Effector CD4-positive, alpha-beta T cell (primary cell): ENCODE measurements at places on chromosomes 6 and 20.

DNA sequence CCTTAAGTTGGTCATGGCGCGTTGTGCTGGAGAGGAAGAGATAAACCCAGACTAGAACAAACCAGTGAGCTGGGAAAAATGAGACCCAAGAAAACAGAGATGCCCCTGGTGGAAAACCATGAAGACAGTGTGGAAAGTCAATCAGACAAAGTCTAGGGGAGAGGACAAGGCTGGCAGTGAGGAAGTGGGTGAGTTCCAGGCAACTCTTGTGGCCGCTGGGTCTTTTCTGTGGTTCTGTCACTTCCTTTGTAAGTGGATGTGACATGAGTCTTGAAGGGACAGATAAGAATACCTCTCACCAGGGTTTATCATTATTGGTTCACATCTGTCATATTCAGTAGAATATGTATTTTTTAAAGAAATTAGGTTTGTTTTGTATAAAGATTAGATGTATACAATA is 738.4 kb downstream of the DHX35 start:
- DNase-seq = no peak

- DNase-seq = no peak
These were observed 104.8 kb downstream of the TASP1 start for GRCh38 chr20:13533946-13534345.

DNA sequence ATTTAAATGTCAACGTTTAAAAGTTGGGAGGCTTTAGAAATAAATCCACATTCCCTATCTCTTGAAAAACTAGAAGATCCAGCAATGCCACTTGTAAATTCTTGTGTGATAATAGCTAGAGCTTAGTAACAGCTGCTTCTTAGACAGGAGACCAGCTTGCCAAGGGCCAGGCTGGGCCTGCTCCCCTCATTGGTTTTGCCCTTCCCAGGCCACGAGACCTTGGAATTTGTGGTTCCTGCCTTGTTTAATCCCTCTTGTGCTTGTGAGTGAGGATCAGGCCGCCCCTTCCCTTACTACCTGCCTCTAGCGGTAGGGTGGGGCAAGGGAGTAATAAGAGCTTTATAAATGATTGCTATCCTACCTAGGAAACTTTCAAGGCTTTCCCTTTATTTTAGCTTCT is 363.5 kb downstream of the SYNE1 start:
- no peak for DNase-seq

GRCh38 chr6:32852018-32852843 is 1.3 kb downstream of the TAP1 start:
- no peak for DNase-seq

- DNase-seq = no peak
These were observed 24.3 kb upstream of the OLIG3 start for GRCh38 chr6:137518386-137518983.

DNA sequence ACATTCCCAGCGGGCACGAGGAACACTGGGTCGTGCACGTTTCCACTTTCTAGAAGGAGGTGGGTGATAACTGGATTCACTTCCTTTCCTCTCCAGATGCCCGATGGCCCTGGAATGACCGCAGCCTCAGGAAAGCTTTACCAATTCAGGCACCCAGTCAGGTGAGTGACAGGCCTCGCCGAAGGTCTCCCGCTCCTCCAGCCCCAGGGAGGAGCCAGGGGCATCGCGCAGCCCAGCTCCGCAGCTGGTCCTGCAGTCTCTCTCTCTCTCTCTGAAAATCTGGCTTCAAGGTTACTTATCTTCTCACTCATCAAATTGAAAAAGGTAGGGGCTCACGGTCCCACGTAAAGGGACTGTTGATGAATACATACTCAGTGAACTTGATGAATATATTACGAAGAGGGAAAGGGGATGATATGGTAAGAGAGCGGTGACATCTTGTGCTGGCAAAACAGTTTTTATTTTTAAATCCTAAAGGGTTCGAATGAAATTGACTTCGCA is 891 bp downstream of the RIPPLY2 start:
- no peak for DNase-seq

DNA sequence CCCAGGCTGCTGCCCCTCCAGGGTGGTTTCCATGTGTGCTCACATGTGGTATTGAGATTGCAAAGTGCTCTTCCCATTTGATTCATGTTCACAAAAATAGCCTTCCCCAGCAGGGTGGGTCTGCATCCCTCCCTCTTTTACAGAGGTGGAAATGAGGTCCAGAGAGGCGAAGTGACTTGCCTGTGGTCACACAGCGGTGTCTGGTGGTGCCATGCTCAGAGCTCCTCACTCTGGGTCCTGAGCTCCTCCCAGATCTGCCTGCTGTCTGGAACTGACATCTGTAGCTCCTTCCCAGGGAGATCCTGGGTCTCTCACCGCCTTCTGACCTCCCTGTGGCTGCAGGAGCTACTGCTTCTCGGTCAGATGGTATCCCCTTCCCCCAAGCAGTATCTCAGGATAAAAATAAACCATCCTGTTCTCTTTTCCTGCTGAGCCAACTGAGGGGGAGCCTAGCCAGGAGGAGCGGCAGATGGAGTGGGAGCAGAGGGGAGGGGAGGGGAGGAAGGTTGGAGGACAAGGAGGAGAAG is 11.9 kb downstream of the CD40 start:
- no peak for DNase-seq

- no peak for DNase-seq
These were observed 817.5 kb upstream of the SLC35B3 start for GRCh38 chr6:9252799-9253198.

- no peak for DNase-seq
These were observed 31.1 kb upstream of the STX16 start for GRCh38 chr20:58619864-58620431.

GRCh38 chr6:21593412-21593926 is at the start of gene SOX4:
Gene SOX4, plus strand, starts transcription at chr6:21593751. Its CDS starts 784 bp downstream, at chr6:21594535.
- peak; percentile 31 for DNase-seq

DNA sequence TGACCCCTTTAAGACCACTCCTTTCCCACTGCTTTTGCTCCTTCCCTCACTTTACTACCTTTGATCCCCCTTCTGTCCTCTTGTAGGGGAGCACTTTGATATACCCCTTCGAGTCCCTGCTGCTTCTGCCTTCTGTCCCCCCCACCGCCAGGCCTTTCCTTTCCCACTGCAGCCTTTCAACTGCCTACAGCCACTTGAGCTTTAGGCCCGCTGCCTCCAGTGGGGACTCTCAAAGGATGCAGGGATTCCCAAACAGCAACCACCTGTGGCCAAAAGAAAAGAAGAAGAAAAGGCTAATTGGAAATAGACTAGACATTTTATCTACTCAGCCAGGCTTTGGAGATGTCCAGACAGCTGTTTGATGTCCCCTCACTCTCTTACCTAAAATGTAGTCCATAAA is 77.0 kb upstream of the DTNBP1 start:
- no peak for DNase-seq

DNA sequence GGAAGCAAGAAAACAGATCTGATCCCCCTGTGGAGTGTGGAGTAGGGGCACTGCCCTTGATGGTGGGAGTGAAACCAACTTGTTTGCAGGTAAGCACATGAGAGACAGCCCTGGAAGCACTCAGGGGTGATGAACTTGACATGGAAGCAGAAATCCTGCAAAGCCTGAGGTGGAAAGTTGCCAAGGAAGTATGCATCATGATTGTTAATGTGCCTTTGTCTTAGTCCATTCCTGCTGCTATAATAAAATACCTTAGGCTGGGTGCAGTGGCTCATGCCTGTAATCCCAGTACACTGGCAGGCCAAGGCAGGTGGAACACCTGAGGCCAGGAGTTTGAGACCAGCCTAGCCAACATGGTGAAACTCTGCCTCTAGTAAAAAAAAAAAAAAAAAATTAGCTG is 40.2 kb upstream of the IFNGR1 start:
- DNase-seq = no peak

DNA sequence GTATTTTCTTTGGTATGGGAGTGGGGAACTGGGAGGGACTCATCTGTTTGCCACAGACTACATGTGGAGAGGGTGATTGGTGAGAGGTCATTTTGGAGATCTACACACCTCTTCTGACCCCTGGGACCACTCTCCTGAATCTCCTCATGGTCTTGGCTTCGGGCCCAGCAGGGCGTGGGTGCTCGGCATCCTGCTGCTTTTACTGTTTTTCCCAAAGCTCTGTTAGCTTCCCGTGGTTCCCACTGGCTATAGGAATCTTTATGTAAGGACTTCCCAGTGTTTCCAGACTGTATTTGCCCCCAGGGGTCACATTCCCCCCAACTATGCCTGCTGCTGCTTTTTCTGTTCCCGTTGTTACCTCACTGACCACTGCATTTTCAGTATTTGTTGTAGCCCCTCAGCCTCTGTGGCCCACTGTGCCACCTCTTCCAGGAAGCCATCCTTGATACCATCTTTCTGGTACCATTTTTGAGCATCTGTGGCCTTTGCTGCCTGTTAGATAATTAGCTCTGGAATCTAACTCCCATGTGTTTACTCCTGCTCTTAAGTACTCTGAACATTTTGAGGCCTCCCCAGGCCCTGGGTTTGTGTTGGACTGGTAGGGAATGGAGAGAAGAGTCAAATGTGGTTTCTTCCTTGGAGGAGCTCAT is 14.9 kb downstream of the PLCG1 start:
- DNase-seq = no peak

- no peak for DNase-seq
These were observed 131.3 kb downstream of the MTFR2 start for GRCh38 chr6:136118787-136119186.

DNA sequence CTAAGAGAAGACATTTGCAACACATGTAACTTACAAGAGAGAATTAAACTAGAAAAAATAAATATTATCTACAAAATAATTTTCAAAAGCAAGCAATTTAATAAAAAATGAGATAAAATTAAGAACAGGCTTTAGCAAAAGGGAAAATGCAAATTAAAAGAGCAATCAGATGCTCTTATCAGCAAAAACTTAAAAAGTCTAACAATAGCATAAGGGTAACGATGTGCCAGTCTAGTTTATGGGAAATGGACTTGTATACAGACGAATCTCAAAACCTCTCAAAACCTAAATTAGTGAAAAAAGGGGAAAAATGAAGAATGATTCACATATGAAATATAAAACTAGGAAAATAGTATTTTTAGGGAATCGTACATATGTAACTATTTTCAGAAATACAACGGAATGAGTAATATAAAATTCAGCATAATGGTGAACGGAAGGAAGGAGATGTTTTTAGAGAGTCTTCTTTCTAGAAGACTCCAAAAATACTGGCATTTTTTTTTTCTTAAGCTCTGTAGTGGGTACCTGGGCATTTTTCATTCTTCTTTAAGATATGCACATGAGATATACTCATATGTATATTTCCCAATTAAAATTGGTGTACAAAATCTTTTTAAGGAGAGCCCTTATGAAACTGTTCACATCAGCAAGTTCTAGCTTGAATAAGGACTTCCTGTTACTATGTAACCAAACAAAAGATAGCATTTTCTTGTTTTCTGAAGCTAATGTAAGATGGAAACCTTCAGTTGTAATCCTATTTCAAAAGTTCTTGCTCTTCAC is 927 bp upstream of the MANEA start:
- DNase-seq = no peak

GRCh38 chr20:60694763-60695162 is 557.3 kb upstream of the CDH4 start:
- DNase-seq = no peak

DNA sequence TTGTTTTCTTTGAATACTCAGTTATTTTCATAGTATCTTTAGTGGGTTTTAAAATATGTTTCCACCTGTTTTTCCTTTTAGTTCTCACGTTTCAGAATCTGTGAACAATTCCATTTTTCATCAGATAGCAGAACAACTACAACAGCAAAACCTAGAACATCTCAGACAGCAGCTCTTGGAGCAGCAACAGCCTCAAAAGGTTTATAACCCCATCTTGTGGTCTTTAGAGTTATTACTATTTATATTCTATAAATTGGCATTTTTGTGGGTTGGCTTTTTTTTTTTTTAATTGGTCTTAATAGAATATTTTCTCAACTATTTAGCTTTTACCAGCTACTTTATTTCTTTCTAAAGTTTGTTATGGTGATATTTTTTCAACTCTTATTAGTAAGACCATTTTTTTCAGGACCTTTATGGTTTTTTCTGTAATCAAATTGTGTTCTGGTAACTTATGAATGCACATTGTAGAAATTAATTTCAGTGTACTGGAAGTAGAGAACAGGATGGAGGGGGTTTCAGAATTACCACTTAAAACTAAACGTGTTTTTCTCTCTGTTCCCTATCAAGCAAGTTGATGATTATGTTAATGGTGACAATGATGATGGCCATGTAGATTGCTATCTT is 72.2 kb downstream of the SCAF8 start:
- DNase-seq = no peak

DNA sequence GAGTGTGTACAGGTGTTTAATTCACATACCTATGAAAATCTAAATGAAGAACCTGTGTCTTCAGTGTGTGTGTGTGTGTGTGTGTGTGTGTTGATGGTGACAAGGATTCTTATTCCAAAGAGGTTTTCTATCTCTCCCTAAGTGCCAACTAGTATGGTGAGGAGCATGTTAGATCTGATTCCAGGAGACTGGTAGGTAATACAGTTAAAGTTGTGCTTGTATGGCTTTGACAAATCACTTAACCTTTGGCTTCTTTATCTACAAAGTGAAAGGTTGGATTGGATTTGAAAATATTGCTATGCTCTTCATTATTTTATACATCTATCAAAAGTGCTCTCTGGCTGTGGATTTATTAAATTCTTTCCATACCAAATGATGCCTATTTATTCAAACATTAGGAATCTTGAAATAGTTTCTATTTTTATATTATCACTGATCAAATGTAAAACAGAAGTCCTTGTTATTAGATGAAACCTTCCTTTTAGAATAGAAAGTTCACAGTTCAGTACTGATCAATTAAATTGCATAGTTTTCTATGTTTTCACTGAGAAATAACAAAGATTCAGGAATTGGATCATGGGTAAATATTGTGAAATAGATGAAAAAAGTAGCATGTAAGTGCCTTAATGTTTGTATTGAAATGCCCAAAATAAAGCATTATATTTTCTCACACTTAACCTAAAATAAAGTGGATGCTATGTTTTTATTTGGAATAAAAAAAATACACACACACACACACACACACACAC is 84.4 kb upstream of the MLIP start:
- no peak for DNase-seq

GRCh38 chr6:38088010-38088409 is 268.5 kb downstream of the ZFAND3 start:
- DNase-seq = no peak

GRCh38 chr20:64149141-64149540 is 15.1 kb upstream of the MYT1 start:
- no peak for DNase-seq

DNA sequence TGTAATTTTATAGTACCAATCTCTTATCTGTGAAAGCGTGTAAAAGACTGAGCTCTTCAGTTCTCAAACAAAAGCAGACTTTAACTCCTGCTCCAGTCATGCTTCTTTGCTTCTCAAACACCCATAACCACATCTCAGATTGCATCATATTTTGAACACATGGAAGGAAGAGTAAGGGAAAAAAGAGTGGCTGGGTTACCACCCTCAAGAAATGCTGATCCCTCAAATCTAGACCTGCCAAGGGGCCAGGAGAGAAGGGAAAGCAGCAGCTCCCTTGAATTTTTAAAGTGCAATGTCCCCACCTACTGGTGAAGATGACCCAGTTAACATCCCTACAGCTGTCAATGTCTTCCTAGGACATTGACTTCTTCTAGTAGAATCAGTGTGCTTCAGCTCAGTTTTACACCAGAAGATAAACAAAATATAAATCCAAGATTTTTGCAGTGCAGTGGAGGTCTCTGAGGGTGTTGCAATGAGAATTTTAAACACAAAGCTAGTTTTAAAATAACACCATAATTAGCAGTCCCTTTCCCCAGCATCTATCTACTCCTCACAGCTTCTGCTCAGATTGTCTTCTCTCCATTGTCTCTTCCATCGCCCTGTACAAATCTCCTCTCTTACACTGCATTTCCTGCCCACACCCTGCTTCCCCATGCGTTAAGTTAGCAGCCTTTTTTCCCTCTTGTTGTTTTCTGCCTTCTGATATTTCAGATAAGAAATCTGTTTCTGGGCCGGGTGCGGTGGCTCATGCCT is 22.6 kb upstream of the HLA-DQB2 start:
- peak; percentile 11 for DNase-seq

- DNase-seq = no peak
These were observed 22.3 kb downstream of the FAM50B start for GRCh38 chr6:3871515-3871914.
